ENCODE measurements at places on chromosomes 3 and 15.
A peak's percentile ranks its signal among the peaks of the same experiment; 100 is the strongest.

DNA sequence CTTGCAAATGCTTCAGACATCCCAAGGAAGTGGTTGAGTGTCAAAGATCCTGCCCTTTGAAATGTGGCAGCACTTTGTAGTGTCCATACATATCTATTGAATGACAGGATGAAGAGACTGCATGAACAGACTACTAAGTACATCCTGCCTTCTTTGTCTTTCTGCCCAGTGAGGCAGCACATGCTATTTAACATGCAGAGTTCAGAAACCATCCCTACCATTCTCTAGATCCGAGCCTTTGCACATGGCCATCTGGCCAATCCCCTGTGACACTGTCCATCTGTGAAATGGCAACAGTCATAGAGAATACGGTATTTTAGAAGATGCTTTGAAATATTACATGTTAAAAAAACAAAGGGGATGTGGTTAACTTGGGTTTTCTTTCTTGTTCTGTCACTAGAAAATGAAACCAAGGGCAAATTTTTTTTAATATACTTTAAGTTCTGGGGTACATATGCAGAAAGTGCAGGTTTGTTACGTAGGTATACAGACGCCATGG is 519.6 kb downstream of the NTRK3 start:
- no peak for DNase-seq

DNA sequence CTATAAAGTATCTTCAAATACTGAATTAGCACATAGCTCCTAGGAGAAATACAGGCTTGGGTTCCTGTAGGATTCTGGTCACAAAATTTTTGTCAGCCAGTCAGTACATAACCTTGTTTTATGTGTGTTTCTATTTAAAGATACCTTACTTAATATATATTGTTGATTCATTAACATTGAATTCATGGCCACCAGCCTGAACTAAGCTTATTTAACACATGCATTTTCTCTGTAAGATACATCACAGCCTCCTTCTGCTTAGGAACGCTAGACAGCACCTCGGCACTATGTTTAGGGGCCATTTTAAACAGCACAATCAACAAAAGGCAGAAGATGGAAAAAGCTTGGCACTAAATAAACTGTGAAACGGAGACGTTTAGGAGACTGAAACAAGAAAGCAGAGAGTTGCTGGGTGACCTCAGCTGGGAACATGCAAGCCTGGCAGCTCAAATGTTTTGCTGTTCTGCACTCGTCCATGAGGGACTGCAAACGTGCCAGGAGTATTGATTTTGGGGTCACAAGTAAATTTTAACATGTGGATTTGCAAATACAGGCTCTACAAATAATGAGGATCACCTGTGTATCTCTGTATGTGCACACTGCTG is 432.2 kb upstream of the TPM1 start:
- DNase-seq = no peak

DNA sequence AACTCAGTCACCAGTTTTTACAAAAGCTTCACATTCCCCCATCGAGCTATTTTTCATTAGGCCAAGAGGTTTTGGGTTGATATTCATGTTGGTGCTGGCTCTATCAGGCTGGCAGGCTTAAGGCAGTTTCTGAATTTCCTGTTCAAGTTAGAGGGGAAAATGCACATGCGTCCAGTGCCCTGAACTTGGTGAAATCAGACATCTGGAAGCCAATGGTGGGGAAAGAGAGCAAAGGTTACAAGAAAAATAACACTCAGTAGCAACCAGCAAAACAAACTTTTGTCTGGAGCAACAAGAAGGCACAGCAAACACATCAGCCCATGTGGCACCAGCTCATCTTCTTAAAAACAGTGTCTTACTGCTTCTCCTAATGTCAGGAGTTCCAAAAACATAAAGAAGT is 155.6 kb upstream of the TSC22D2 start:
- DNase-seq = no peak

- DNase-seq = no peak
Measured at GRCh38 chr3:12894629-12895028, 53.3 kb upstream of the RPL32 start.

- no peak for DNase-seq
Measured at GRCh38 chr3:150177673-150178381, 207.1 kb upstream of the PFN2 start.

- no peak for DNase-seq
Measured at GRCh38 chr15:85649372-85649771, 145.4 kb downstream of the KLHL25 start.

DNA sequence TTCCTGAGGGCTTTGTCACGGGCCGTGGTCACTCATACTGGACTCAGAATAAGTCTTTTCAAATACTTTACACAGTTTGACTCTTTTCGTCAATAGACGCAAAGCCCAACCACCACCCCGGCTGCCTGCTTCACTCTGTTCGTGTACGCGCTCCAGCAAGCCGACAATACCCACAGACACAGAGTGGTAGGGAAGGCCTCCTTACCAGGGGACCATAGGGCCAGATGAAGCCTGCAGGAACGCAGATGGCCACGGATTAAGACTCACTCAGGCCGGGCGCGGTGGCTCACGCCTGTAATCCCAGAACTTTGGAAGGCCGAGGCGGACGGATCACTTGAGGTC is 29.7 kb downstream of the EFCAB12 start:
- DNase-seq = no peak

DNA sequence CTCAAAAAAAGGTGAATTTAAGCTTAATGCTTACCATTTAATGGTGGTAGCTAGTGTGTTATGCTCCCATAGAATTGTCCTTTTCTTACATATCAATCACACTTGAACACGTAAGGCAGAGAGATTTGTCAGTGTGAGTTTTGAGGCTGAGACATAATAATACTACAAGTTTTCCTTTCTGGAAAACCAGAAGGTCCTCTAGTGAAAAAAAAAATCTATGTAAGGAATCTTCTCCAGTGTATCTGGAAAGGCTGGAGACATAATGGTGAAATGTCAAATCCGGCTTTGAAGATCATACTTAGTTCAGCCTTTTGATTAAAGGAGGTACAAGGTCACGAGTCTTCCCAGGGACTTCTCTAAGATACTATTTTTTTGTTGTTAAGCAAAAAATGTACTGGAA is 3.4 kb downstream of the TSC22D2 start:
- no peak for DNase-seq

GRCh38 chr3:73540969-73541740 is 83.6 kb downstream of the PDZRN3 start:
- DNase-seq = no peak

- no peak for DNase-seq
Measured at GRCh38 chr3:186264608-186265400, 97.2 kb downstream of the DGKG start.

- no peak for DNase-seq
Measured at GRCh38 chr15:96261575-96262034, 68.9 kb upstream of the NR2F2 start.

DNA sequence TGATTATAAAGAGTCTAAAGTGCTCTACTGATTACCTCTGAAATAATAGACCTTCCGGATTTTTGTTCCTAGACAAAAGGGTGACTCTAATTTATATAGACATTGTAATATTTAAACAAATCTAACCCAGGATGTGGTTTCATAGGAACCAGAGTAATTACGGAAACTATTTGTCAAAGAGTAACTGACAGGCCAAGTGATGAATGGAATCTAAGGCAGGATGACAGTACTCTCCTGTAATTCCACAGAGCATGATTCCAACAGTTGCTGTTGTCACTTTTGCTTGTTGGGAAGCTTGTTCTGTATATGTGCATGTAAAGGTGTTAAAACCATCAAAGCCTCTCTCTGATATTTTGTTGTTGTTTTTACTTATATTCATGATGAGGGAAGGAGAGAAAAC is 1141.0 kb downstream of the IGSF11 start:
- DNase-seq = peak; percentile 81

GRCh38 chr15:63388511-63388910 is 6.9 kb upstream of the CA12 start:
- no peak for DNase-seq

DNA sequence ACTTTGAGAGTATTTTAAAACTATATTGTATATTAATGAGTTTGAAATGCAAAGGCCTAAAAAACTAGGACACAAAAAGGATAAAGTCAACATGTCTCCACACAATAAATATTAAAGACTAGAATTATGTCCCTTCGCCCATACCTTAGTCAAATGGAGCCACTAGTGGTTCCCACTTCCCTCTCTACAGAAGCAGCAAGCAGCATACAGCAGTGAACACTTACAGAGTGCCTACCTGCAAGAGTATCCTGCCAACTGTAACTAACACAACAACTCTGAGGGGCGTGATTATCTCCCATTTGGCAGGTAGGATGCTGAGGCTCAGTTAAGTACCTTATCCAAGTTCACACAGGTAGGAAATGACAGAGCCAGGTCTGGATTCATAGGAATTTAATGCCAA is 17.2 kb downstream of the DYNC1LI1 start:
- no peak for DNase-seq

GRCh38 chr3:177904621-177905020 is 631.6 kb upstream of the KCNMB2 start:
- DNase-seq = no peak

DNA sequence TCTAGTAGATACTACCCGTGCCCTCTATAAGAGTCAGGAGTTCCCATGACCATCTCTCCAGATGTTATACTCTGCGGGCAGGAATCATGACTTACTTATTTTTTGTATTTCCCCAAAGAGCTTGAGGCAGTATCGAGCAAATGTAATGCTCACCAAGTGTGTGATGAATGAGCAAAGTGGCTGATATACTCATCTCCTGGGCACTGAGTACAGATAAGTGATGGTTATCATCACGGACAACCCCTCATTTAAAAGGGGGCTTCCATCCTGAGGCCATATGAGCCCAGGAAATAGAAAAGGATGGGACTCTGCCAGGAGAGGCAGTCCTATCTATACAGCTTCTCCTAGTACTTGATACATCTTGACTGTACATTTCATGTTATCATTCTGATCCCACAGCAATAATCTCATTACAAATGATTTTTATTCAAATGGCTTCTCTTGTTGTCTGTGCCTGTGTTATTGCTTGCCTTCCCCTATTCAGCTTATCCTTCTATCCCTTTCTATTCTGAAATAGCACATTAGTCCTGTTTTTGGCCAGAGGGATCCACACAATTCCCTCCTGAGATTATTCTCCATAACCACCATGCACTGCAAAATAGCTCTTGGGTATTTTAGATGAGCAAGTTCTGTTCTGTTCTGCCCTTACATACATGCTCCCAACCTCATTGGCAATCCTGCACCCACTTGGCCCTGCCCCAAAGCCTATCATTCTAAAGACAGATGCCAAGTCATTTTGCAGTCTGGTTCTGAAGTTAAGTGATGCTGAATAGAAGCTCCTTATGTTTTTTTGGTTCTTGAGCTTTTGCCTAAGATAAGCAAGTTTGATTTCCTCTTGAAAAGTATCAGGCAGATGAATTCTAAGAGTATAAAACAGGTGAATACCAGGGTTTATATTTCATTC is 48.0 kb upstream of the MRPL3 start:
- DNase-seq = no peak

- peak; percentile 79 for DNase-seq
Measured at GRCh38 chr15:78944669-78945407, at the start of gene CTSH. Gene CTSH (minus strand): TSS chr15:78945046. CDS start chr15:78944981, 65 bp downstream.

DNA sequence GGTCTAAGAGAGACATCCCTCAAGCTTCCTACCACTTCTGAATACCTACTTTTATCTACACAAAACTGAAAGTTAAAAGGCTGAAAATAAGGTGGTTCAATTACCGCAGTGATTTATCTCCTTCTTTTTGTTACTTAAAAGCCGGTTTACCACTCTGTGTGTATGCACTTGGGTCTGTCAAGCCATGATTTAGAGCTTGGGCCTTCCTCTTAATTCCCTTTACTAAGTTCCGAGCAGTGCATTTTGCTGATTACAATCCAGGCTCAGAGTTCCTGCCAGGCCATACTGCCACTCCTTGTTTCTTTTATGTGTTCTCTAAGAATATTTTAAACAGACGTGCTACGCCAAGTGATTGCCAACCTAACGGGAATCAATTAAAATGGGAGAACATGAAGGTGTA is 16.5 kb downstream of the KCTD6 start:
- no peak for DNase-seq

DNA sequence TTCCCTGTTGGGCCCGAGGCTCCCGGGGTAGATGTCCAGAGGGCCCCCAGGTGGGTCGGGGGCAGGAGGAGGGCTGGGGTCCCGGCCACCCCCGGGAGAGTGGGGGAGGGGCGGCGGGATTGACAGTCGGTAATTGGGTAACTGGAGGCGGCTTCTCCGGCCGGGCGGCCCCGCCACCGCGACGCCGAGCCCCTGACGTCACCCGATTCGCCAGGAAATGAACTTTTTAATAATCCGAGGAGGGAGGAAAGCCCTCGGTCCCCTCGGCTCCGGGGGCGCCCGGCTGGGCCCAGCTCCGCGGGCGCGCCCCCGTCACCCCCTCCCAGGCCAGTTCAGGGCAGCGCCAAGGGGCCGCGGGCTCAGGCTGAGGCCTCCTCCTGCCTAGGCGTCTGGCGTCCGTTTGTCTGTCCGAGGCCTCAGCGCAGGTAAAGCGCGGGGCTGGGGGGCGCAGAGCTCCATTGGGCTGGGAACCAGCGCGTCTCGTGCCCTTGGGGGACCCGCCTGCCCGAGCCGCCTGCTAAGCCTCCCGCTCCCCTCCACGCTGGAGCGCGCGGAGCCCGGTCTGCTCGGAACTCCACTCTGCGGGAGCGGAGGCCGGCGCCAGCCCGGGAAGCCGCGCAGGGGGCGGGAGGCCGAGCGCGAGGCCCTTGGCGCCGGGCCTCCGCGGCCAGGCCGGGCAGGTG is 3.9 kb downstream of the GATA2 start:
- DNase-seq = peak; percentile 61

DNA sequence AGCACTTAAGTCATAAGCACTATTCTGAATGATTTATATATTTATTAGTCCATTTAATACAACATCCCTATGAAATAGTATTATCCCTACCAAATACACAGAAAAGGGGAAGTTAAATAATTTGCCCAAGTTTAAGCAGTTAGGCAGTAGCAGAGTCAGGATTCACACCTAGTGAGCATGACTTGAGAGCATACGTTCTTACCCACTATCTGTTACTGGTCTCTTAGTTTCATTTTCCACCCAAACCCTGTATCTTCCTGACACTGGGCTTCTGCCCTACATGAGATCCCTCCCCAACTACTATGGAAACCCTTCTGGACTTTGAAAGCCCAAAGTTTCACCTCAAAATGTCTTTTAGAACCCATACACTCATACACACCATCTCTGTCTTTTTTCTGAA is 4.4 kb upstream of the ATOSA start:
- DNase-seq = no peak

DNA sequence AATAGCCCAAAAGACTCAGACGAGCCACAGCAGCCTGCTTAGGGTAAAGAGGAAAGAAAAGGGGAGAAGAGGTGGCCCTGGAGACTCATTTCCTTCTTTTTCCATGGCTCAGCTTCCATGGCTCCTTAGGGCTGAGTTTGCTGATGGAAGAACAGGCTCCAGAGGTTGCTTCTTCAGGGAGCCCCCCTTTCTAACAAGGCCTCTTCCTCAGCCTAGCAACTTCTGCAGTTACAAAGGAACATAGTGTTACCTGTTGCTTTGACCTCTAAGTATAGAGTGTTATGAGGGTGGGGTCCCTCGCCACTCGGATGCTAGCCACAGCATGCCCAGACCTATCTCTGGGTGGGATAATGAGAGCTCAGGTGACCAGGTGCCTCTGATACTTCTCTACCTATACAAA is 43.2 kb upstream of the SPESP1 start:
- no peak for DNase-seq

DNA sequence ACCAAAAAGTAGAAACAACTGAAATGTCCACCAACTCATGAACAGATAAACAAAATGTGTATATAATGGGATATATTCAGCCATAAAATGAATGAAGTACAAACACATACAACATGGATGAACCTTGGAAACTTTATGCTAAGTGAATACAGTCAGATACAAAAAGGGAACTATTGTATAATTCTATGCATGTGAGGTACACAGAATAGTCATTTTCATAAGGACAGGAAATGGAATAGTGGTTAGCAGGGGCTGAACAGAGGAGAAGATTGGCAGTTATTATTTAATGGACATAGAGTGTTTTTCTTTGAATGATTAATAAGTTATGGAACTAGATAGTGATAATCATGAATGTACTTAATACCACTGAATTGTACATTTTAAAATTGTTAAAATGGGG is 20.0 kb upstream of the TRANK1 start:
- no peak for DNase-seq
